ENCODE measurements at places on chromosomes 2 and 18. TPM values are rescaled to one million over a fixed set of nuclear protein-coding genes. Genes with fewer than 3 reads are reported as not detected.

DNA sequence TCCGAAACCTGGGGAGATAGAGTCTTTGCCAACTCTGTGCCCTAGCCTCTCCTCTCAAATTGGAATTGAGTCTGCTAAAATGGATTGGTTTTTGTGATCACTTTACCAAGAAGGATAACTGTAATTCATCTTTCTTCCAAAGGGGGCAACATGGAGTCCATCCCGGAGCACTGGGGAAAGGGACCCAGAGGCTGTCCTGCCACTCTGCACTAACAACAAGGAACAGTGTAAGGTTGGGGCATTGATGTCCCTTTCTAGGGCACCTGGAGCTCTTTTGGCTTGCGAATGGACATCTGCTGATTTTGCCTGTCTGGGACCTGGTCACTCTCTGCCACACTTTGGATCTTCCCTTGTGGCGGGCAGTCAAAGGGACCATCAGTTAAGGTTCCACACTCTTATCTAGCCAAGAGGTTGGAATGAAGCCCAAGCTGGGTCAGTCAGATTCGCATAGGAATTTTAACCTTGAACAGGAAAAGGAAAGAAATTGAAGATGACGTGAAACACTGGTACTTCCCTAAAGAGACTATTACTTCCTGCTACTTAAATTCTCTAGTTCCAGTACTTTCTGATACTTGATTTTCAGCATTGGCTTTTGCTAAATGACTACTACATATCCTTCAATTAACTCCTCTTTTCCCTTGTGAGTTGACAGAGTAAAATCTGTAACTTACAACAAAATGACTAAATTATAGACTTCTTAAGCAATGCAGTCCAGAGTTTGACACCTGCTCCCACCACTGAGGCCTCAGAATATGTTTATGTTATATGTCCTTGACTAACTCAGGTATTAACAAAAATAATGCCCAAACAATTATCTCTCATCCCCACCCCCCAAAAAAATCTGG is 64.7 kb upstream of the KLF7 start:
- DNase-seq: no peak

GRCh38 chr18:31446854-31447253 is 687 bp upstream of the DSG3 start:
- no peak for DNase-seq

- DNase-seq: no peak
Measured at GRCh38 chr2:222840060-222840802, 20.6 kb upstream of the ACSL3 start.

GRCh38 chr2:197972061-197972460 is 167.7 kb downstream of the PLCL1 start:
- DNase-seq: no peak

DNA sequence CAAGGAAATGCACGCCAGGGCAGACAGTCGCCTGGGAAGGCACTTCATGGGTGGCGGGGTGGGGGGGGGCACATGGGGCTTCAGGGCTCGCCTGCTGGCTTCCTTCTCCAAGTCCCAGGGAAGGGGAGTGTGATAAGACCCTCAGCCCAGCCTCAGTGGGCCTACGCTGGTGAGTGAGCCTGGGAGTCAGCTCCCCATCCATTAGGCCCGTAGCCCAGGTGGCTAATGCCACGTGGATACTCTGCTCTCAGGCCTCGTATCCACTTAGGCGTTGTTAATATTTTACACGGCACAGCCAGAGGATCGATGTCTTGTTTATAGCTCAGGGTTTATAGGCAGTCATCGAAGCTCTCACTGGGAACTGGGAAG is 47.1 kb downstream of the KCNIP3 start:
- DNase-seq: no peak

DNA sequence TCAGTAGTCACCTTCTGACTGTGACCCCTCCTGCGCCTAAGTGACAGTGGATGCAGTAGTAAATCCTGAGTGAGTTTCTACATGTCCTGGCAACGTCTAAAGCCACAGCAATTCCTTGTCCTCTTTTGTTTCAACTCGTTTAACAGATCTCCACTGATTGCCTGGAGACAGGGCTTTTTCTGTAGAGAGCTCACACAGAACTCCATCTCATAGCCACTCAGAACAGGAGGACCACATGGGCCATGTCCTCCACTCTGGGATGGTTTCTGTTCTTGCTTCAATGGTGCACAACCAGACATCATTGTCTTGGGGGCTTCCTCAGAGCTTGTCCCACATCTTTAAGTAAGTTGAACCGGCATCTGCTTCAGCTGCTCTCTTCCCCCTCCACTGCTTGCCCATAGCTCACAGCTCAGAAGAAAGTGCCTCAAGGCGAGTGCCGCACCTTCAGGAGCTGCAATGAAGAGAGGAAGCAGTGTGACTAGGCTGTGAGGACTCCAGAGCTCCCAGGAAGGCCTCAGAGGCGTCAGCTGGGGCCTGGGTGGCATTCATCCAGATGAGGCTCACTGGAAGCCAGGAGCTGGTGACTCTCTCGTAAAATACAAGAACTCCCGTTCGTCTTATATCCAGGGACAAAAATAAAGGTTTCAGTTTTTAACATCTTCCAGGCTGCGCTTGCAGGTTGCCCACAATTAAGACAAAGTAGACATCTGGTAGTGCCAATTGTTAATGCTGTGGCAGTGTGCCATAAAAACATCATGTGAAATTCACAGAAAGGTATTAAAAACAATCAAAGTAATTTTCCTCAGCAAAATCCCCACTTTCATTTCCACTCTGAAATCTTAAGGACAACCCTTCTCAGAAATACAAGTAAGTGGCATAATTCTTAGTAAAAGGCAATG is 37.3 kb downstream of the ST3GAL5 start:
- no peak for DNase-seq

DNA sequence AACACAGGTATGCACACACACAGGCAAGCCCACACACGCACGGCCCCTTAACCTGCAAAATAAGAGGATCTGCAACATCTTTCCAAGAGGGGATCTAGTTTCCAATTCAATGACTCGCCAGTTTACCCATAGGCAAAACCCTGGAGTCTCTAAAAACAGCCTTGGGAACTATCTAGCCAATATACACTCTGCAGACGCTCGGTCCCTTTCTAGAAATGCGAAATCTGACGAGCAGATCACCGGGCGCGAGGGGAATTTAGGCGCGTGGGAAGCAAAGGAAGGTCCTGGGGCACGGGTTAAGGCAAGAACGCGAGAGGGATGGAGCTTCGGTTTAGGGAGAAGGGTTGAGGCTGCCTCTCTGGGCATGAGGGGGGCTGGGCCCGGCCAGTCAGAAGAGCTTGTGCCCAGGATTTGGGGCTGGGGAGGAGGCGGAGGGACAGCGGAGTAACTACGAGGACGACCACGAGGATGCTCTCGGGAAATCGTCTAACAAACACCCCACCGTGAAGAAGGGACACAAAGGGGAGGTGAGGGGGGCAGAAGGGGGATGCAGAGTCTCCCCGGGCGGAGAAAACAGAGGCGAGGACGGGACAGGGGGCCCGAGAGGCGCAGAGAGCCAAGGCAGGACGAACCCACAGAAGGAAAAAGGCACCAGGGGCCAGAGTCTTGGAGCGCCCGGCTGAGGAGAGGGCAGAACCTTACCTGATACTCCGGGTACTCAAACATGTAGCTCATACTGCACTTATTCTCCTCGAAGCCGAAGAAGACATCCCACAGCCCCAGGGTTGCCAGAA is 542 bp downstream of the PGAP1 start:
- no peak for DNase-seq

- no peak for DNase-seq
Measured at GRCh38 chr18:31577195-31577594, 14.5 kb upstream of the TTR start.

GRCh38 chr2:216922175-216922780 is 62.4 kb upstream of the TNP1 start:
- DNase-seq: no peak

- DNase-seq: no peak
Measured at GRCh38 chr2:529424-529823, 147.8 kb downstream of the TMEM18 start.

- no peak for DNase-seq
Measured at GRCh38 chr2:54632733-54633692, 90.4 kb upstream of the EML6 start.

GRCh38 chr2:159441182-159441581 is 154.7 kb upstream of the WDSUB1 start:
- no peak for DNase-seq

DNA sequence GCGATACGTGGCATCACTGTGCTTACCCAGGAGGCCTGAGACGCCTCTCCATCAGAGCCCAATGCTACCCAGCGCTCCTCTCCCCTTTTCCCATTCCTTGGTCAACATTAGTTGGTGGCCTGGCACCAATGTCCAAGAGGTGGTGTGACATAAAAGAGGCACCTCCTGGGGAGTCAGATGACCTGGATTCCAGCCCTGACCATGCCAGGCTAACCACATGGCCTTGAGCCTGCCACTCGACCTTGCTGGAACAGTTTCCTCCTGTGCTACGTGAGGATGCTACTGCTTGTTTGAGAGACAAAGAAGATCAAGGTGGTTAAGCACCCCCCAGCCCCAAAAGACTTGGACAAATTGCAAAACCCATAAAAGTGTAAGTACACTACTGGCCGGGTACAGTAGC is 76.6 kb downstream of the INPP4A start:
- DNase-seq: no peak

GRCh38 chr2:111936881-111937280 is 38.5 kb downstream of the MERTK start:
- no peak for DNase-seq

DNA sequence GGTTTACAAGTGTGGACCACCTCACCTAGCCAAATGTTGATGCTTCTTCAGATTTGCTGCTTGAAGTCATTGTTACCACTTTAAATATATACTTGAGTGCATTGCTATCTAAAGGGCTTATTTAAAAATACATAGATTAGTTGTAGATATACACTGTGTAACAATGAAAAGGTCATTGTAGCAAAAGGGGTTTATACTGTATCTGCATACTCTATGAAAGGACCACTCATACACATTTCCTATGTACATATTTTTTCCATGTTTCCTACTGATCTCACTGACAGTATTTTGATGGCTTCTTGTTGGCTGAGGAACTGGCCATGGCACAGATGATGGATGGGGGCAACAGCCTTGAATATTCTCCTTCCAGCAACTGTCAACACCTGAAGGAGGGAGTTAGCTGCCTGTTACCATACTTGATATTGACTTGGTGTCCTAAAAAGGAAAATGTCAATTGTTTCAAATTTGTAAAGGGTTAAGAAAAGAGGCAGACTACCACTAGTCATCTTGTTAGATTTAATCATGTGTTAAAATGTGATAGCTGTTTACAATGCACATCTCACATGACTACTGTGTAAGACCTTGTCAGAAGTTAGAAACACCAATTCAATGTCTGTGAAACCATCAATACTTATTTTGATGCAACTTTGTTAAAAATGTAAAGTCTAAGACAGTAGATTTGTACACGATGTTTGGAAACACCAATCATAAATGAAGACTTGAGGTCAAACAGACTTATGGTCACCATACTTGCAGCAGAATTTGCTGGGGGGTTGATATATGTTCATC is 33.5 kb downstream of the RAB10 start:
- DNase-seq: no peak

GRCh38 chr2:20196053-20196656 is 28.8 kb downstream of the SDC1 start:
- DNase-seq: no peak

DNA sequence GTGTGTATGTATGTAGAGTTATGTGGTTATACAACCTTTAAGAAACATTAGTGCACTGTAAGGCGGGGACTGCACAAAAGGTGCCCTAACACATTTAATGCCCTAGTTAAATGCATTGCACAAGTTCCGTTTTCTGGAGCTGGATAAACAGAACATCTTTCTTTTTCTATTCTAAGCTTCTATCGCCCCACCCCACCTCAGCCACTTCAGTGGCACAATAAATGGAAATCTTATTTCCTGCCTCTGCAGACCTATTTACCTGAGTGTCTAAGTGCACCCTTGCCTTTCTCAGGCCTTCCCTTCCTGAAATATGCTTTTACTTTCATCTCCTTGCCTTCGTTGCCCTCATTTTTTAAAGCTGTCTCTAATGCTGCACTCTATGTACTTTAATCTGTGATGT is 123.5 kb downstream of the TANC1 start:
- DNase-seq: no peak

DNA sequence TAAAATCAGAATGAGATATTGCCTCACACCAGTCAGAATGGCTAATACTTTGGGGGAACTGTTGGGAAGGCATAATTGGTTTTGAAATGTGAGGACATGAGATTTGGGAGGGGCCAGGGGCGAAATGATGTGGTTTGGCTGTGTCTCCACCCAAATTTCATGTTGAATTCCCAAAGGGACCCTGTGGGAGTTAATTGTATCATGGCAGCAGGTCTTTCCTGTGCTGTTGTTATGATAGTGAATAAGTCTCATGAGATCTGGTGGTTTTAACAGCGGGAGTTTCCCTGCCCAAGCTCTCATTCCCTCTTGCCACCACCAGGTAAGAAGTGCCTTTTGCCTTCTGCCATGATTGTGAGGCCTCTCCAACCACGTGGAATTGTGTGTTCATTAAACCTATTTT is 59.6 kb downstream of the CSRNP3 start:
- DNase-seq: no peak

DNA sequence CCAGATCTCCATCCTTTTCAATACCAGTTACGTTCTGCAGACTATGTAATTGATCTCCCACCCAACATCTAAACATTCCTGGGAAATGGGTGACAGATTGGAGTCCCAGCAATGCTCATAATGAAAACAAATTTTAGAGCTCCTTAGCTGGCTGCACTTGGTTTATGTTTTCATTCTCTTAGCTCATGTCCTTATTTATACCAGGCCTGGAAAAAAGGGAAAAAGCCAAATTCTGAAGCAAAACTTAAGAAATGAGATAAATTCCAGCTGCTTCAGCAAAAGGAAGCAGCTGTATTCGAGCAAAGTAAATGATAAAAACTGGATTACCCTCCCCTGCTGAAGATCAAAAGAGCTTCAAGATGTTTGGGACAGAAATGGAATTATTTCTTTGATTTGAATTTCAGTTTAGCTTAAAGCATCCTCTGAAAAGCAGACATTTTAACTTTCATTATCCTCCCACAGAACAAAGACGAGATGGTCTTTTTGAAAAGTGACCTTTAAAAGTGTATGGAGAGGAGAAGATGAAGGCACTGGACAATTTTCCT is 196.5 kb upstream of the THUMPD2 start:
- no peak for DNase-seq

FAM110C gene
- 10.7 TPM for total RNA-seq

ABCB11 gene
- total RNA-seq: 0.26 TPM

CYS1 gene
- 1.8 TPM for total RNA-seq

SLC16A14 gene
- total RNA-seq: 13.0 TPM

MEX3C gene
- 36.7 TPM for total RNA-seq

PTH2R gene
- 0.56 TPM for total RNA-seq

SOWAHC gene
- 42.8 TPM for total RNA-seq

FTCDNL1 gene
- 2.8 TPM for total RNA-seq

FOXD4L1 gene
- 0.18 TPM for total RNA-seq
